Foreskin melanocyte (primary cell): ENCODE measurements at places on chromosomes 5 and 9.

- DNase-seq = no peak
Observed at GRCh38 chr9:104882566-104882965, 45.4 kb downstream of the ABCA1 start.

GRCh38 chr5:18397891-18398290 lies 763.6 kb downstream of the TAF11L14 start:
- no peak for DNase-seq

GRCh38 chr5:45195026-45195425 lies 386.3 kb downstream of the MRPS30 start:
- DNase-seq = no peak

- DNase-seq = no peak
Observed at GRCh38 chr9:133576031-133576874, 32.9 kb downstream of the FAM163B start.

DNA sequence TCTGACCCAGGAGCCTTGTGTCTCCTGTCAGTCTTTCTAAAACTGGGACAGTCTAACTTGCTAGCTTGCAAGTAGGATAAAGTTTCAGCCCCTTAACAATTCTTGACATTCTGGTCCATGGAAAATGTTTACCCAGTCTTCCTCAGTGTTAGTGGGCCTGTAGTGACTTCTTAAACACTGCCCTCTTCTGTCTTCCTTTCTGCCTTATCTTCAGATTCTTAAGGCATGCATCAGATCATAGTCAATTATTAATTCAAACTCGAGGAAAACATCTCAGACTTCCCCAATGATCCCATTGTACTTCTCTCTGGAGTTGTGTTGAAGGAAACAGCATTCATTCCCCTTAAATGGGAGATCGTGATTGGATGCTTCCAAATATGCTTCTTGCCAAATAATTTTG lies 1199.8 kb downstream of the DTWD2 start:
- DNase-seq = peak; percentile 41
